ENCODE measurements at places on chromosomes 1 and 21.

DNA sequence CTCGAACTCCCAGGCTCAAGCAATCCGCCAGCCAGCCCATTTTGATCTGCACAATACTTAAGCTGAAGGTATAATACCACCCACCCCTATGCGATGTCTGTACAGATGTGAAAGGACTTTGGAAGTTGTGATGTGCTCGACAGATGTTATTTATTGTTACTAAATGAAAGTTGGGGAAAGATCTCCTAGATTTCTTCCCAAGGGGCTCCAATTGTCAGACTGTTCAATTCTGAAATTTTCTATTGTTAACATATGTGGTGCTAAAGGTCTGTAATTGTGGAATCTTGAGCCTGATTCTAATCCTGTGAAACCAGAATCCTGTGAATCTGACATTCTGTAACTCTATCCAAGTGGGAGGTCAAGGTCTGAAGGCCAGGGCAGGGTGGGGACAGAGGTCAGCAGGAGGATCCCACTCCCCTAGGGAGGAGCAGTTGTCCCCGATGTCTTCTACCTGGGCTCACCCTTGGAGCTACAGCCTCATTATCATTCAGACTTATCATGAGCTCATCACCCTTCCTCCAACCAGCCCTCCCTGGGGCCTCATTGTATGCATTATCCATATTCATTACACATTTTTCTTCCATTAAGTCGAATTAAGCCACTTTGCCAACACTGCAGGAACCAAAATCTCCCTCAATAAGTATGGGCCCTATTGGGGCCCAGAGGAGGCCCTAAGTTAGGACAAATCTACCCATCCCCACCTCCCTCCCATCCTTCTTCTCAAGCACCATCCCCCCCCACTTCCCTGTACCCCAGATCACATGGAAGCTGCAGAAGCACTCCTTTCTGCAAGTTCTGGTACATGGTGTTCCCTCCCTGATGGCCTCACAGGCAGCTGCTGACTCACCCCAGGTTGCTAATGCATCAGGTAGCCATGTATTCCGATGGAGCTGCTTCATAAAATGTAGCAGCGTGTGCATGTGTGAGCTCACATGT is 32.3 kb downstream of the SHISAL2A start:
- DNase-seq = no peak

GRCh38 chr1:186536273-186536890 is 75.5 kb upstream of the PDC start:
- DNase-seq = no peak

DNA sequence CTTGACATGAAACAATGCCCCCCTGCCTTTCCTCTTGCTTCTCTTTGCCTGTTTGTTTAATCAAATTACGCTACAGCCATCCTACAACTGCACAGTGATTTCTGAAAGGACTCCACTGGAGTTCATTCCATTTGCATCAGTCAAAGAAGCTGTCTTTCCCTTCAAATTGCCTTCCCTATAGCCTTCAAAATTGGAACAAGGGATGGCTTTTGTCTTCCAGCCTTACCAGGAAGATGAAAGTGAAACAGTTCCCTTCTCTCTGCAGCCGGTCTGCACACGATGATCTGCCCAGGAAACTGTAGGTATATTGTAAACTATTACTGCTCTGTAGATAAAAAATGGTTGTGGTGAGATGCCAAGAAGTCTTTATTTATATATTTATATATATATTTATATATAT is 65.6 kb upstream of the ETS2 start:
- no peak for DNase-seq

DNA sequence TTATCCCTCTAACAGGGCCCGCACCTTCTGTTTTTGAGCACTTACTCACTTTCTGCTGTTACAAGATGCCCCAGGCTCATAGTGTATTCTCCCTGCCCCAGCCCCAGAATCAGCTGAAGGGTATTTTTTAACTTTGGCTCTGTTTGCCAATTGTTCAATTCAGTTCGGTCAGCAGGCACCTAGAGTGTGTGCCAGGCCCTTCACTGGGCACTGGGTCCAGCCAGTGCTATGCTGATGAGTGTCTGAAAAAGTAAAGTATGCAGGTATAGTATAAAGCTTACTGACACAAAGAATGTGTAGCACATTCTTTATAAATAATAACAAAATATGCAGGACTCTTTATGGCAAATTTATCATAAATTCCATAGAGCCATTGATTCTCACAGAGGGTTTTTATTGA is 35.0 kb downstream of the FHAD1 start:
- no peak for DNase-seq

DNA sequence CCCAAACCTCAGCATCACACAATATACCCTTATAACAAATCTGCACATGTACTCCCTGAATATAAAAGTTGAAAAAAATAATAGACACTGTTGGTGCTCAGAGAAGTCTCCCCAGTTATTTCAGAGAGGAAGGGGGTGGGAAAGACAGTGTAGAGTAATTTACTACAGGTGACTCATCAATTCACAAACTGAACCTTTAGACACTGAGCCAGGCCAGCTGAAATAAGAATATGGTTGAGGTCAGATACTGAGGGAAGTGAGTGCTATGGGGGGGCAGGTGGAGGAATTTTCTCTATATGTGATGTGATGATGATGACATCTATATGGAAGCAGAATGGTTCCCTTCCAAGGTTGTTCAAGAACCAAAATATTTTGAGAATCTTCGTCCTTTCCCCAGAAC is 50.1 kb downstream of the MRPL39 start:
- no peak for DNase-seq

DNA sequence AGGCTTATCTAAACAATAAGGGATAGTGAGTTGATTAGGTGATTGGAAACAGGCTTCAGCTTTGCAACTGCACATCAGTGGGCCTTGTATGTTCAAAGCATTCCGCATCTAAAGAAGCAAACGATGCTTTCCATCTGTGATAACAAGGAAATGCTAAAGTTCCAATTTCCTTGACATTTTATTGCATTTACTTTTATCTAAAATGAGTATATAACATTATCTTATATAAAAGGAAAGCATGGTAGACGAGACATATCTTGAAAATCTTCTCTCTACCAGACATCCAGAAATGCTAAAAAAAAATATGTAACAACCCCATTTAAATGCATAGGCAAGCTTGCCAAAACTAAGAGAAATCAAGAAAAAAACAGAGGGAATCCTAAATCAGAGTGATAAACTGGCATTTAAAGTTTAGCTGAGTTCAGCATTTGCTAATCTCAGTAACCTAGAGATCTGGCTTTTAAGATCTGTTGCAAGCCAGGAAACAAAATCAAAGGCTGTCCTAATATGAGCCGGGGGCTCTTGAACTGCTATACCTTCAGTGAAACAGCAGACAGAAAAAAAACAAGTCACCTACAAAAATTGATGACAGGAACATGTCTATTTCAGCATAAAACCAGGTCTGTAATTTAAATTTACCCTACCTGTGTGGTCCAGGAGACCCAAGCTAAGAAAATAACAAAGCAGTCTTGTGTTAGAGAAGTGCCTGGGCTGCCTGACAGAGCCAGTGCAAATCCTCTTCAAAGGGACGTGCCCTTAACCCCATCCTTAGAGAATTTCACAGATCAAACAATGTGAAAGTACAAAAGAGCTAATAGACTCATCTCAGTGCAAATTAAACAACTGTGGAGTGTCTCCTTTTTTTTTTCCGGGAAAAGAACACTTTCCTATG is 3.1 kb upstream of the RGS13 start:
- DNase-seq = no peak

- no peak for DNase-seq
Observed at GRCh38 chr1:23645338-23645737, 46.3 kb upstream of the RPL11 start.

- no peak for DNase-seq
Observed at GRCh38 chr21:37407719-37408420, 41.3 kb downstream of the DYRK1A start.

GRCh38 chr1:211133393-211133835 is 534 bp downstream of the KCNH1 start:
- no peak for DNase-seq

GRCh38 chr1:153306303-153307220 is 6.2 kb downstream of the PGLYRP3 start:
- DNase-seq = no peak

GRCh38 chr1:153648000-153648643 is 10.4 kb upstream of the SNAPIN start:
- no peak for DNase-seq

GRCh38 chr1:31387612-31388011 is 14.7 kb upstream of the FABP3 start:
- DNase-seq = no peak

- no peak for DNase-seq
Observed at GRCh38 chr1:112322983-112323678, 72.9 kb upstream of the CTTNBP2NL start.

GRCh38 chr1:19483261-19483660 is 2.1 kb downstream of the CAPZB start:
- DNase-seq = no peak

- DNase-seq = no peak
Observed at GRCh38 chr1:15412843-15413242, 3.2 kb downstream of the EFHD2 start.

- DNase-seq = no peak
Observed at GRCh38 chr1:110237386-110238152, 27.5 kb downstream of the KCNC4 start.

GRCh38 chr1:181189691-181190363 is 101.3 kb downstream of the IER5 start:
- no peak for DNase-seq

- no peak for DNase-seq
Observed at GRCh38 chr1:240500647-240501046, 111.3 kb downstream of the GREM2 start.

- DNase-seq = no peak
Observed at GRCh38 chr21:35504951-35505466, 455.9 kb upstream of the RUNX1 start.

Data from glomerular endothelial cell (primary cell).